ENCODE measurements at places on chromosomes 2 and 18.

DNA sequence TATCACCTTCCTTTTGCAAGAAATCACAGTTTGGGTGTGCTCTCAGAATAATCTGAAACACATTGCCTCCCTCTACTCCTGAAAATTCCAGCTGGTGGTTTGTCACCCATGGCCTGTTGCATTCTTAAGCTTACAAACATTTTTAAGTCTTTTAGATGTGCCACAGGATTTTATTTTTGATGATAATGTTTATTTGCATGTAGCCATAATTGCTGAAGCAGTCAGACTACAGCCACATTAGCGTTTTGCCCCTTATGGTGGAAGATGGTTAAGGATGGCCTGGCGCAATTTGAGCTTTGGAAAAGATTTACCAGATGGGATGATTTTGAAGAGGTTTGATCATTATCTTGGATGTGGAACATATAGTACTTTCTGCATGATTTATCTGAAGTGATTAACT lies 439.5 kb downstream of the MEIS1 start:
- no peak for DNase-seq

- DNase-seq: no peak
These were observed 615.8 kb upstream of the SALL3 start for GRCh38 chr18:78363556-78364387.

DNA sequence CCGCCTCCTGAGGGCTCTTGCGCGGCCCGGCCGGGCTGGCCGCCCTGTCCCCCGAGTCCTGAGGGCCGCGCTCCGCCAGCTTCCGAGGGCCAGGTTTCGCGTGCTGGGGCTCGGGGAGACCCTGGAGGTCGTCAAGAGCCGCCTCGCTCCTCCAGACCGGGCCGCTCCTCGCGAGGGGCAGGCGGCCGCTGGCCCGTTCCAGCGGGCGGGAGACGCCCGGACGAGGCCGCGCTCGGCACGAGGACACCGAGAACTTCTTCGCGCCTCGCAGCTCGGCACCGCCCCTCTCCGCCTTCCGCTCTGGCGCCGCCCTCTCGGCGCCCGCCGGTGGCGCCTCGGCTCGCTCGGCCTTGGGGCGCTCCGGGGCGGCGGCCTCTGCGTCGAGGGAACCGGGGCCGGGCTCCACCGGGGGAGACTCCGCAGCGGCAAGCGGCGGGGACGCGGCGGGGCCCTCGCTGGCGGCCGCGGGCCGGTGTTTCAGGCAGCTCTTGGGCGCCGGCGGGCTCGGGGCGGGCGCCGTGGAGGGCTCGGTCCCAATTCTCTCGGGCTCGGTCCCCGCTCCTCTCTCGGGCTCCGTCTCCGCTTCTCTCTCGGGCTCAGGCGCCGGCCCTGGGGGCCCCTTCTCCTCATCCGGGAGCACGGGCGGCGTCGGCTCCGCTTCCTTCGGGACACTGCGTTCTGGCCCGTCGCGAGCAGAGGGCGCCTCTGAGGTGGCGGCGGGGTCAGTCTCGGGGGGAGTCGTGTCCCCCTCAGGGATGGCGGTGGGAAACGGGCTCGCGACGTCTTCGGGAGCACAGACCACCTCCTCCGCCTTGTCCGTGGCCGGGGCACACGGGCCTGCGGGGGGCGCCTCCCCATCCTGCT lies 91.6 kb upstream of the MGAT4A start:
- DNase-seq: peak; percentile 39

DNA sequence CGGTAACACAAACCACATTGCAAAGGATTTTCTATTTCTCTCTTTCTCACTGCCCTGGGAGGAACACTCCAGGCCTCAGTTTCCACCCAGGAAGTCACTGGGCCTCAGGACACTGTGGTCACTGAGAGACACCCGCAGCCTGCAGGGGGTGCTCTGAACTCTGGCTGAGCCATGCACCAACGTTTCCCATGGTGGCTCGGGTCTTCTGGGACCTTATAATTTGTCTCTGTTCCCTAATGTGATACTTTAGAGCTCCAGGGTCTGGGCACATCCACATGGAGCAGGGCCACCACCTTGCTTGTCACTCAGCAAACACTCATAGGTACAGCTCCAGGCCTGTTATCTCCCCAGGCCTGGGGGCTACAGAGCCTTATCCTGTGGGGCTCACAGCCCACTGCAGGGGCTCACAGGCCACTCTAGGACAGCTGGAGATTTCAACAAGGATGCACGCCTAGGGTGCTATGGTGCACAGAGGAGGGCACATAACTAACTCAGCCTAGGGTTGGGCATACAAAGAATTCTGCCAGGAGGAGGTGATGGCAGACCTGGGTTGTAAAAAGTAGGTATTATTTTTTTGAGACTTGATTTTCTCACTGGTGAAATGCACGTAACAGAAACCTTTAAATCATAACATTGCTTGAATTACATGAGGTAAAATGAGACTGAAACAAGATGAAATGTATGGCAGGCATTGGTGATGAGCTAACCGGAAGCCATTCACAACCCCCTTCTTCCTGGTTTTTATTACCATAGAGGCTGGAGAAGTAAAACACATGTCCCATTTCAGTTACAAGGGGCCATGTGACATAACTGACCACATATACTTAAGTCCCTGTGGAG lies 3.0 kb upstream of the HS1BP3 start:
- DNase-seq: no peak

DNA sequence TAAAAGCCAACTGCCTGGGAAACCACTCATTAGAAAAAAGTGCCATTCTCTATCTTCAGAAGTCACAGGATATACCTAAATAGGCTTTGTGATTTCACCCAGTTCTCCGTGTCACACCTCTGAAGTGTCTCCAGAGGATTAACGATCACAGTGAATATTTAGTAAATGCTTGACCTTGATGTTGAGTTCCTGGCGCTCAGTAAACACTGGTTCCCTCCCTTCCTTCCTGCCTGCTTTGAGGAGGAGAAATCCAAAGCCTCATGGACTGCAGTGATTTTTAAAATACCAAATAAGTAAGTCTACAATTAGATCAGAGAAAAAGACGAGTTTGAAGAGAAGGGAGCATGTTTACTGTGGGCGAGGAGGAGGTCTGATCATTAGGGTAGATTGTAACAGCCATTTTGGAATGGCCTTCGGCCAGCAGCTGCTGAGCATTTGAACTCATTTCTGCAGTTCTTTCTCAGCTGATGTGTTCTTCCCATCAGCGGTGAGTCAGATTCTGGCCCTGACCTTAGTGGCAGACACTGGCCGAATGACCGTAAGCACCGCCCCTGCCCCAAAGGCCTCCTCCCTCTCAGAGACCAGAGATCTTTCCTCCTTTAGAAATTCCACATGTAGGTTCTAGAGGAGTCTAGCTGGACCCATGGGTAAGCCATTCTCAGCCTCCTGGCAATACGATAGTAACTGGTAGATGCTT lies 62.1 kb upstream of the SLC16A14 start:
- no peak for DNase-seq

DNA sequence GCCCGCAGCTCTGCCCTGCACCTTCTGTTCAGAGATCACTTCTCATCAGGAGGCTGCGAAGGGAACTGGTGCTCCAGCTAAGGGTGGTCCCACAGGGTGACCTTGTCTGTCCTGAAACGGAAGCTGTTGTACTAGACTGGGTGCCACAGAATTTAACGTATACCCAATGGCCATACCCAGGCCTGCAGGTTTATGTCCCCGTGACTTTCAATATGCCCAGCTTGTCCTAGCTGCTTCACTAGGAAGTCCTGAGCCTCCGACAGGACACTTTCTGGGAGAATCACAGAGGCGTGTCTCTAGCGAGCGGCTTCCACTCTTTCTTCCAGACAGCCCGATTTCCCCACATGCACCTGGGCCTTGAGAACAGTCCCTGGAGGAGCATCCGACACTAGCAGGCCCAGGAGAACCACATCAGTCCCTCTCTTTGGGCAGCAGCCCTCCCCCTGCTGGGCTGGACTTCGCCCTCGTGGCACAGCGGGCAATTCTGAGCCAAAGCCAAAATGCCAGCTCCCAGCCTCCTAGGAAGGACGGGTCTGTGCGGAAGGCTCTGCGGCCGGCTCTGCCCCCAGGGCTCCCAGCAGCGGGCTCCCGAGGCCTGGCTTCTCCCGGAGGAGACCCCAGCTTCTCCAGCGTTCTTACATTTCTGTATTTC lies 91.9 kb upstream of the OTOS start:
- DNase-seq: no peak

- DNase-seq: no peak
These were observed 54.8 kb downstream of the GALNT14 start for GRCh38 chr2:31083234-31083993.

Data from CD4-positive, alpha-beta T cell (primary cell).